Adrenal gland (tissue), 19 donors: ENCODE measurements at places on chromosomes 11 and 22.

DNA sequence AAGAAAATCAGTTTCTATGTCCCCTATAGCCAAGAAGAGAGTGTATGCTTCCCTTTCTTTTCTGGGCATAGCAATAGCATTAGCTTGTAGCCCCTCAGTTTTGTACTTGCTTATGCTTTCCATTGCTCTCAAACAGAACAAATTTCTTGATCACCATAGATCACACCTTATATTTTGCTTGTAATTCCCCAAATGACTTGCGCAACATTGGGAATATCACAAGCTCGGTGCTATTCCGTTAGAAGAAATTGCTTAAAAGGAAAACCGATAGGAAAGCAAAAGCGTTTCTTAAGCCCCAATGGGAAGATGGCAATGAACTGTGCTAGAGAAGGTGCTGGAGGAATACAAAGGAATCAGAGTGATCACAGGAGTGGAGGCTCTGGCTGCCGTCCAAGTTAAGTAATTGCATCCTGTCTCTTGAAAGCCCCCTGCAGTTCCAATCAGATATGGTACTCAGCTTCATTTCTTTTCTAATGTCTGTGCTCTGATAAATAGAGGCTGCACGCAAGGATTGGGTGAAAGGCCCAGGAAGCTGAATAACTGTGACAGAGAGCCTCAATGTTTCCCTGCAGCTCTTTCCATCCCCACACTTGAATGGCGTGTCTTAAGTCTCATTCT, 182.1 kb upstream of the KIRREL3 start:
- DNase-seq = no peak

GRCh38 chr11:72808331-72808798, 5.8 kb upstream of the ATG16L2 start:
- no peak for DNase-seq

DNA sequence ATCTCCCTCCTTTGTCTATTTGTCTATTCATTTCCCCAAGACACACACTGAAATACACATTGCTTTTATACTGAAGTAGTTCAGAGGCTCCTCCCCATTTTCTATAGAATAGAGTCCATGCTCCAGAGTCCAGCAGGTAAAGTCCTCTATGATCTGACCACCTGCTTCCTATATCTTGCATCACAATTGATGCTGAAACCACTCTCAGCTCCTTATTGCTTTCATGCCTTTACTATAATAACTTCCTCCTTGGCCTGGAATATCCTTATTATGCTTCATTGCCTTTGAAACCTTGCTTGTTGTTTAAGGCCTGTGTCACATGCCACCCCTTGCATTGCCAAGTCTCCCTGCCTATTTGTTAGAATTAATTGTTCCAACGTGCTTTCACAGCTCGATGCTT, 12.6 kb downstream of the OR6Q1 start:
- no peak for DNase-seq

- peak; percentile 91 for DNase-seq
Measured at GRCh38 chr11:66421492-66422205, 814 bp downstream of the NPAS4 start.

- DNase-seq = no peak
Measured at GRCh38 chr11:18374956-18375355, 19.4 kb upstream of the LDHA start.

GRCh38 chr22:31497148-31497938, 1.0 kb downstream of the SFI1 start:
- no peak for DNase-seq

DNA sequence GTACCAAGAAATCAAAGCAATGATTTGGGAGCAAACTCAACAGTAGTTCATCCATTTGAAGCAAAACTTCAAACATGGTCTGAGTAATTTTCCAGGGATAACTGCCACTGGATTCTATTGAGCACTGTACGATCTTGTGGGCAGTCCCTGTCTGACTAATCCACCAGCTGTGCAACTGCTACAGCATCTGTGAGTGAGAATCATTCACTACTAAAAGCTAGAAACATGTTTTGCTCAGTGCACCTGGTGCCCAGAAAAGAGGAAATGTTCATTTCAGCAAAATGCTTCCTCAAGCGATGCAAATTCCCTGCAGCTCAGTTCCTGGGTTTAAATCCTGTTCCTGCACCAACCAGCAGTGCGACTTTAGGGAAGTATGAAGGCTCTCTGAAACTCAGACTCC, 1077.9 kb downstream of the DLG2 start:
- DNase-seq = no peak

DNA sequence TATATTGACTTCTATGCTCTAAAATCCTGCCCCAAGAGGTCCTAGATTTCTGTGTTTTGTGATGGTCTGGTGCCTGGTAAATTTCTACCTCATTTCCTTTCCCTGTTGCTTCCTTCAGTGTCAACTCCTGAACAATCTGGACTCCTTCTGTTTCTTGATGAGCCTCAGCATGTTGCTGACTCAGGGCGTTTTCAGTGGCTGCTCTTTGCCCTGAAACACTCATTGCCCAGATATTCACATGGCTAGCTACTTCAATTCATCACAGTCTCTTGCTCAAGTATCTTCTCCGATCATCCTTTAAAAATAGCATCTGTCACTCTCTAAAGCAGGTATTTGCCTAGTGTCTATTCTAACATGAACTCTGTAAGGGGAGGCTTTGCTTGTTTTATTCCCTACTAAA, 526.3 kb upstream of the RAG2 start:
- no peak for DNase-seq

GRCh38 chr11:5818245-5818886, 9.6 kb downstream of the OR52N2 start:
- DNase-seq = no peak

DNA sequence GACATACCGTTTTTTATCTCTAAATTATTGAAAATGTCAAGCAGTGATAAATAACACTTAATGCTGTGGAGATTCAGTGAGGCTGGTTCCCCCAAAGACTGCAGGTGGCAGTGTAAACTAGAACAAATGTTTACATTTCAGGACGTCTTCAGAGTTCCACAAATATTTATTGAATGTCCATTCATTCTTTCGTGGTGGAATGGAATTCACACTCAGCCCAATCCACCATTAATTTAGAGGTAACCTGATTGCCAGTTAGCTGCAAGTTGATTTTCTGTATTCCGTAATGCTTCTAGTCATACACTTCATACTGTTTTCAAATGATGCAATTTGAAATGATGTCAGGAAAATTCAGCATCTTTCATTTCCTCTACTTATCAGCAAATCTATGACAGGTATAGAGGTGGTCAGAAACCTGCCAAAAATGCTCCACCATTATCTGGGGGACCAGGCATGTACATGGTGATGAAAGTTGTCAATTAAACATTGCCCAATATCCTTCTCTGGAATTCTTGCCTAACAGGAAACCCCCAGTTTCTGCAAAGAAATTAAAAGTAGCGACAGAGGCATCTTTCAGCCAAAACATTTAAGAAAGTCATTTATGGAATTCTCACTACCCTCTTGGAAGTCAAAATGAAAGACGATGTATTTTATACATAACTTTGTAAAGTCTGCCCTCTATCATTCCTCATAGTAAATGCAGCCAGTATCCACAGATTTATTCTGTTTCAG, 94.3 kb upstream of the BMAL1 start:
- no peak for DNase-seq

DNA sequence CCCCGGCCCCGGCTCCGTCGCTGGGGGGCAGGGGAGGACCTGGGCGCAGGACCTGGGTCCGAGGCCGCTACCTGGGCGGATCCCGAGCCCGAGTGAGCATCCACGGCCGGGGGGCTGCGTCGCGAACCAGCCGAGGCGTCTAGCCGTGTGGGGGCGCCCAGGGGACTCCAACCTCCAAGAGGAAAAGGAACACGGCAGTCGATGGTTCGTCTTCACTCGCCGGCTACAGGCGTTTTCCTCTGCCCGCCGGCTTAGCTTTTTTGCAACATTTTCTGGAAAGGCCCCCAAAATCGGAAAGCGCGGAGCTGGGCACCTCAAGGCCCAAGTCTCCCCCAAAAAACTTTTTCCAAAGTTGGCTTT, 666 bp downstream of the PDGFB start:
- no peak for DNase-seq

GRCh38 chr22:30968015-30968923, at the start of gene MORC2:
MORC2 (minus strand) TSS chr22:30968774; CDS start chr22:30967889, 885 bp downstream.
- peak; percentile 70 for DNase-seq

- no peak for DNase-seq
Measured at GRCh38 chr22:22243033-22243680, 1.4 kb upstream of the VPREB1 start.

- peak; percentile 59 for DNase-seq
Measured at GRCh38 chr11:117842131-117842941, 17.8 kb upstream of the FXYD2 start.

DNA sequence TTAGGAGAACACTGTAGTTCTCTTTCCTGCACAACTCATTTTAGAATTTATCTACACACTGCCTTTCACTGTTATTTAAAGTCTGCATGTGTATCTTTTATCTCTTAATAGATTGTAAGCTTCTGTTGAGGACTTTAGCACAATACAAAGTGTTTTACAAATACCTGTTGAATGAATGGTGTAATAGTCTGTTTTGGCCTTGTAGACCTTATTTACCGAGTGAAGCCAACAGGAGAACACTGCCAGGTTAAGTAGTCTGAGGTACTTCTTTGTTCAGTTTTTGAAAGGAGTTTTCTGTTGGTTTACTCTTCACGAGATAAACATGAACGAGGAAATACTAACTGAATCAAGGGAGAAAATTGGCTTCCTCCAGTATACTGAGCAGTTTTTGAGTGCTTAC, 31.0 kb downstream of the SIK2 start:
- DNase-seq = no peak

DNA sequence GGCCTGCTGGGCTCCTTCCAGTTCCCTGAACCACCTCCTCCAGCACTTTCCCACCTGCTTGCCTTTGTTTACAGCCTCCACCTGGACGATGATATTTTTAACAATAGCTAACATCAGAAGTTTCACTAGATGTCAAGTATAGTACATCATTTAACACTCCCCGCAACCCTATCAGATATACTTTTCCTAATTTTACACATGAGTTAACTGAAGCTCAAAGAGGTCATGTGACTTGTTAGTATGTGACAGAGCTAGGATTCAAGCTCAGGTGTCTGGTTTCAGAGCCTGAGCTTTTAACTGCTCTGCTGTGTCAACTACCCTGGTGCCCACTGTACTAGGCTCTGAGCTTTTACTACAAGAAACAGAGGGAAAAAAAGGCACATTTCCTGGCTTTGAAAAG, 14.3 kb upstream of the HPX start:
- DNase-seq = no peak

DNA sequence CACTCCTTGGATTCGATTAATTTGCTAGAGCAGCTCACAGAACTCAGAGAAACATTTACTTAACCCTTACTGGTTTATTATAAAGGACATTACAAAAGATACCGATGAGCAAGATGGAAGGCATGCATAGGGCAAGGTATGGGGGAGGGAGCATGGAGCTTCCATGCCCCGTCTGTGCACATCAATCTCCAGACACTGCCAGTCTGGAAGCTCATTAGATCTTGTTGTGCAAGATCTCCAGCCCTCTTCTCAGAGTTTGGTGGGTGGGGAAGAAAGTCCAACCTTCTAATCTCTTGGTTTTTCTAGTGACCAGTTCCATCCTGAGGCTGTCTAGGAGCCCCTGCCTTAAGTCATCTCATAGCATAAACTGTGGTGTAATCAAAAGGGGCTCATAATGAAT, 190.7 kb downstream of the UVRAG start:
- no peak for DNase-seq

DNA sequence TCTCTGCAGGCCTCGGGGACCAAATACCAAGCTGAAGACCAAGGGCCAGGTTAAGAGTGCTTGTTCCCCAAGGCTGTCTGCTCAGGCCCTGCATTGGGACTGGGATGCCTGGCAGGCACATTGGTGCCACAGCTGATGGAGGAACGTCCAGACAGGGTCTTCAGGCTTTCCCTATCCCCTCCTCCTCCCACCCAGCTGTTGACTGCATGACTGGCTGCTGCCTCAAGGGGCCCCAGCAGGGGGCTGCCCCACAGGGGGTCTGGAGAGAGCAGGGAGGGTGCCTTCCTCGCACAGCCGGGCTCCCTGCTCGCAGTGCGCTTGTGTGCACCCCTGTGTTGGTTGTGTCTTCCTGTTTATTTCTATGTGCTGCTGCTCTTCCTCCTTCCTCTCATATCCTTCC, 9.9 kb downstream of the RCOR2 start:
- no peak for DNase-seq

DNA sequence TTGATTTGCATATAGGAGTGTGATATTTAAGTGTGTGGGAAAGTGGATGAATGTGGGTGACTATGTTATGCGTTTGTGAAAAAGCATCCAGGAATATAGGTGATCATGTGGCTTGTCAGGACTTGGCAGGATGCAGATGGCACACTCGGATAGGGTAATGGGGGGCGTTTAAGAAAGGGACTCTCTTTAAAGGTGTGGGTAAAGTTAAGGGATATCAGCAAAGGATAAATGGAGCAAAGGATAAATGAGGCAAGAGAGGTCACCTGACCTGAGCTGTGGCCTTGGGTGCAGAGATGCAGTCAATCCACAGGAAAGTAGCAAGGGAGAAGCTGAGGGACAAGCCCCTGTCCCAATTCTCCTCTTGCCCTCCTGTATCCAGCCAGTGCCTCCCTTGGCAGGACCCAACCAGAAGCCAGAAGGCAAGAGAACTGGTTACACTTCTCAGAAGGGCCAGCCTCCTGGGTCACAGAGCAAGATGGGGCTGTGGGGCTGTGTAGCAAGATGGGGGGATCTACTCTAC, 47.5 kb upstream of the GRAMD1B start:
- no peak for DNase-seq

- DNase-seq = no peak
Measured at GRCh38 chr11:11748706-11749365, 92.9 kb upstream of the USP47 start.

- no peak for DNase-seq
Measured at GRCh38 chr11:47468598-47469214, 19.8 kb upstream of the RAPSN start.

GRCh38 chr11:43930868-43931716, 11.3 kb upstream of the C11orf96 start:
- no peak for DNase-seq

DNA sequence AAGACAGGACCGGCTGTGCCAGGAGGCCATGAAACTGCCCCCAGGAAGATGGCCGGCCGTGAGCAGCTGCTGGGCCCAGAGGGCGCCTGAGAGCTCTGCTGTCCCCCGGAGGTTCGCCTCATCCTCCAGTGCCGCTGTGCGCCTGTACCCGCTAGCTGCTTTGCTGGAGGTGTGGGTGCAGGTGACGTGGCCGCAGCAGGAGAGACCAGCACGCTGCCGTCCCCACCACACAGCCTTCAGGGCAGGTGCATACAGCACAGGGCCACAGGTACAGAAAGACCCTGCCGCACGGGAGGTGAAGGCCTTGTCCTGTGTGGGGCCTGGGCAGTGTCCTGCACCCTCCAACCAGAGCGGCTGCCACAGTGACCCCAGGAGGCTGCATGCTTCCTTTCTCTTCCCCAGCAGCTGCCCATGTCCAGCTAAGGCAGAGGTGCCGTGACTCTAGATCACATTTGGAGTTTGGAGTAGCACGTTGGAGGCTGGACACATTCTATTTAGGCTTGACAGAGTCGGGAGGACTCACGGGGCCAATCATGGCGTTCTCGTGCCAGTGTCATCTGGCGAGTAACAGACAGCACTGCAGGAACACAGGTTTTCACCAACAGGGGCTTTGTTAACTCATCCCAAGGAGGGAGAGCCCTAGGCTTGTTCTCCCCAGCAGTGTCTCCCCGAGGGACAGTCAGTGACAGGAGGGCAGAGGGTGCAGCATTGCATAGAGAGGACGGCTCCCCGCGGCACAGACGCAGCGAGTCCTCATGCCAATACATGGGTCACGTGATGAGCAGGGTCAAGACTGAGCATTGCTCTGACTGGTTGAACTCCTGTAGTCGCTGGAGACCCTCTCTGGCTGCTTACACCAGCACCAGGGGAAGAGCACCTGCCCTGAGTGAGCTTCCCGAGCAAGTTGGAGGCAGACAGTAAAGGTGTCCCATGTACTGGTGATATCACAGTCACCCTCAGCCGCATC, 18.7 kb upstream of the PANX2 start:
- no peak for DNase-seq

GRCh38 chr11:121630041-121630440, 177.3 kb upstream of the SORL1-AS1 start:
- no peak for DNase-seq
